BJ (cell line): ENCODE measurements at places on chromosomes 13 and 19.
A peak's percentile ranks its signal among the peaks of the same experiment; 100 is the strongest.

- no peak for DNase-seq
Measured at GRCh38 chr13:51045451-51045850, 65.6 kb downstream of the C13orf42 start.

GRCh38 chr19:28898249-28898648, 314.7 kb downstream of the UQCRFS1 start:
- DNase-seq: peak; percentile 34

GRCh38 chr19:23286477-23286876, 36.3 kb upstream of the ZNF724 start:
- DNase-seq: no peak

DNA sequence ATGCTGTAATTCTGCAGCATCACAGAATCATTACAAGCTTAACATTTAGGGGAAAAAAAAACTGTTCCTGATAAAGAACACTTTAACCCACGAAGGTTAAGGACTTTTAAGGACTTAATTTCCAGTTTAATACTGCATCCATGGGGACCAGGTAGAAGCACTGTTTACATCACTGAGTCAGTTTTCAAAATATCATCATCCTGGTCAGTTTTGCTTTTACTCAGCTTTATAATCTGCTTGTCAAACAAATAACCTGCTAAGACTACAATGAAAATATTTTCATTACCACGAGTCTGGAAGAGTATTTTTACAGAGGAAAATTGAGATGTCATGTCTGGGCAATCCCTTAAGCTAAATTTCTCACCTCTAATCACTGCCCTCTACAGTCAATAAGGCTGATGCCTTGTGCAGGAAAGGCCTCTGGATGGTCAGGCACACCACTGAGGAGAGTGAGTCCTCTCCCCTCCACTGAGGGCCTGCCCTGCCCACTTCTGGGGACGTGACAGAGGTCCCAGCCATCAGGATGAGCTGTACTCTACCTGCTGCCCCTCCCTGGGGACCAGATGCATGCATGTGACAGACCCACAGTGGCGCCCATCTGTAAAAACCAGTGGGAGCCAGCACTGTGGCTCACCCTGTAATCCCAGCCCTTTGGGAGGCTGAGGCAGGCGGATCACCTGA, 31.0 kb downstream of the FOXO1 start:
- no peak for DNase-seq

DNA sequence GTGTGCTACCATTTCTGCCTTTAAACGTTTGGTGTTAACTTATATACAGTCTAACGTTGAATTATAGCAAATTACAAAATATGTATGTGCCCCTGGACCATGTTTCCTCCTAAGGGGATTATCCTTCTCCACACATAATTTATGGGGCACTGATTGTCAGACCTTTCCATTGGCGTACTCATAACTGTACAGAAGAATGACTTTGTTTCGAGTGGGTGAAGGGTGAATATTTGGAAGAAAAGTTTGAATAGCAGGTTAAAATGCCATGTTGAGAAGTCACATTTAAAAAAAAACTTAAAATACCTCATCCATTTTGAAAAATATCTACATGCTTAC, 58.8 kb downstream of the SLC10A2 start:
- DNase-seq: no peak

GRCh38 chr13:23673354-23673753, 103.1 kb downstream of the TNFRSF19 start:
- peak; percentile 58 for DNase-seq

GRCh38 chr19:42497492-42498168, 30.7 kb downstream of the CEACAM1 start:
- DNase-seq: no peak

- DNase-seq: peak; percentile 26
Measured at GRCh38 chr13:27374650-27375049, 49.8 kb upstream of the GTF3A start.

DNA sequence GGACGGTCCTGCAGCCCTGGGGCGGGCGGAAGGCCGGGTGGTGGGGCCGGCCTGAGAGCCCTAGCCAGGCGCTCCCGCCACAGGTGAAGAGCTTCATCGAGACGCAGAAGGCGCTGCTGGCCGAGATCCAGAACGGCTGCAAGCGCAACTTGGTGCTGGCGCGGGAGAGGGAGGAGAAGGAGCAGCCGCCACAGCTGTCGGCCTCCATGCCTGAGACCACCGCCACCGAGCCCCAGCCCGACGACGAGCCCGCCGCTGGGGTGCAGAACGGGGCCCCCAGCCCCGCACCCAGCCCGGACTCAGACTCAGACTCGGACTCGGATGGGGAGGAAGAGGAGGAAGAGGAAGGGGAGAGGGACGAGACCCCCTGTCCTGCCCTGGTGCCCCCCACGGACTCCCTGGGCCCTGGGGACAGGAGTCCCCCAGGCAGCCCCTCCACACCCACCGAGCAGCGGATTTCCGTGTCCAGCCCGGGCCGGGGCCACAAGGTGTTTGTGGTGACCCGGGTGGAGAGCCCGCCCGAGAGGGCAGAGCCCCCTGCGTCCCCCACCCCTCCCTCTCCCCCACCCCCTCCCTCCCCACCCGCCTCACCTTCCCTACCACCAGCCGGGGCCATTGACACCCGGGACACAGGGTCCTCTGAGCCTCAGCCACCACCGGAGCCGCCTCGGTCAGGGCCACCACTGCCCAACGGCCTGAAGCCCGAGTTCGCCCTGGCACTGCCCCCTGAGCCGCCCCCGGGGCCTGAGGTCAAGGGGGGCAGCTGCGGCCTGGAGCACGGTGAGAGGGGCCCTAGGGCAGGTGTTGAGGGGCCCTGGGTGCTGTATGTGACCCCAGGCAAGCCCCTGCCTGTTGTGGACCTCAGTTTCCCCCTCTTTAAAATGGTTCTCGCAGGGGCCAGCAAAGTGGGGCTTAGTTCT, 15.3 kb downstream of the NKPD1 start:
- DNase-seq: no peak

DNA sequence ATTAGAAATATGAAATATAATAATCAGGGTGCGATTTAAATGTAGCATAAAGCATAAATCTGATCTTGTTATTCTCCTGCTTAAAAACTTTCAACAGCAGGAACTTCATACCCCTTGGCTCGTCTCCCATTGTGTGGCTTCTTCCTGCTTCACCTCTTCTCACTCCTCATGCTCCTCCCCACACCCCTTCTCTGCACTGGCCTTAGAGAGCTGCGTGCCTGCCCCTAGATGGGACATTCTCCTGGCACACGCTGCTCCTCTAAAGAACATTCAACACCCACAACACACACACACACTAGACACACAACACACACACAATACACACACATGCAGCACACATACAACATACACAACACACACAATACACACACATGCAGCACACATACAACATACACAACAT, 104.6 kb upstream of the RAP2A start:
- no peak for DNase-seq

DNA sequence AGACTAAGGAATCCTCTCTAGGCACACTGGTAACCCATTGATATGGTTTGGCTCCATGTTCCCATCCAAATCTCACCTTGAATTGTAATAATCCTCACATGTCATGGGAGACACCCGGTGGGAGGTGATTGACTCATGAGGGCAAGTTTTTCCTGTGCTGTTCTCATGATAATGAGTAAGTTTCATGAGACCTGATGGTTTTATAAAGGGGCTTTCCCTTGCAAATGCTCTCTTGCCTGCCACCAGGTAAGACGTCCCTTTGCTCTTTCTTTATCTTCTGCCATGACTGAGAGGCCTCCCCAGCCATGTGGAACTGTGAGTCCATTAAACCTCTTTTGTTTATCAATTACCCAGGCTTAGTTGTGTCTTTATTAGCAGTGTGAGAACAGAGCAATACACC, 81.4 kb upstream of the GPC6 start:
- DNase-seq: no peak

DNA sequence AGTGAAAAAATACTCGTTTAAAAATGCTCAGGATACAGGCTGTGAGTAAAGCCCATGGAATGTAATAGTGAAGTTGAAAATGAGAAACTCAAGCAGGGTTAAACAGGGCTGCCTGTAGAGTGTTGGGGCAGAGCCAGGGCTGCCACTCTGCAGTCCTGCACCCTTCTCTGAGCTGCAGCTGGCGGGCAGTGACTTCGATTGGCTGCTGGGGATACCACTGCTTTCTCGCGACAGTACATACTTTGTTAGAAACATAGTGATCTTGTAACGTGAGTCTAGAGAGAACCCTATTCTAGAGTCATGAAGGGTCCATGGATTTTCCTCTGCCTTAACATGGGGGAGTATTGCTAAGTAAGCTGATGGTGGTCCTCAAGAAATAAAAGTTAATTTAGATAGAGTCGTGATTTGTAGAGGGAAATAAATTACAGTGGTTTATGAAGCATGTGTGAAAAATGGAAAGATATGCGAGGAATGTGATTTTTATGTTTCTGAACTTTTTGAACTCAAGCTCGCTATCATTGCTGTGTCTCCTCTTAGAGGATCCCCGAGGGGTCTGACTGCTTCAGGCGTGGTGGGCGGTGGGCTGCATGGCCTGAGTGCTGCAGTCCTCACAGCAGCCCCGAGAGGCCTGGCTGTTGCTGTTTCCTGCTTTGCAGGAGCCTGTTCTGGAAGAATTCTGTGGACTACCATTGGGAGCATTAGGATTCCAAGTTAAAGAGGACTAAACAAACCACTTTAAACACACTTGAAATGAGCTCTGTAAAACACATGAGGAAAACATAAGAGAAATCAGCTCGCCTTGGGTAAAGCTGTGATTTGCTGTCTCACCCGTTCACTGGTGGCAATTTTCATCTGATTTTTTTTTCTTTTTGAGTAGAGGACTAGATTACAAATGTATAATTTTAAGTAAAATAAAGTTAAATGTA, 95.7 kb downstream of the ARHGEF7 start:
- peak; percentile 43 for DNase-seq

DNA sequence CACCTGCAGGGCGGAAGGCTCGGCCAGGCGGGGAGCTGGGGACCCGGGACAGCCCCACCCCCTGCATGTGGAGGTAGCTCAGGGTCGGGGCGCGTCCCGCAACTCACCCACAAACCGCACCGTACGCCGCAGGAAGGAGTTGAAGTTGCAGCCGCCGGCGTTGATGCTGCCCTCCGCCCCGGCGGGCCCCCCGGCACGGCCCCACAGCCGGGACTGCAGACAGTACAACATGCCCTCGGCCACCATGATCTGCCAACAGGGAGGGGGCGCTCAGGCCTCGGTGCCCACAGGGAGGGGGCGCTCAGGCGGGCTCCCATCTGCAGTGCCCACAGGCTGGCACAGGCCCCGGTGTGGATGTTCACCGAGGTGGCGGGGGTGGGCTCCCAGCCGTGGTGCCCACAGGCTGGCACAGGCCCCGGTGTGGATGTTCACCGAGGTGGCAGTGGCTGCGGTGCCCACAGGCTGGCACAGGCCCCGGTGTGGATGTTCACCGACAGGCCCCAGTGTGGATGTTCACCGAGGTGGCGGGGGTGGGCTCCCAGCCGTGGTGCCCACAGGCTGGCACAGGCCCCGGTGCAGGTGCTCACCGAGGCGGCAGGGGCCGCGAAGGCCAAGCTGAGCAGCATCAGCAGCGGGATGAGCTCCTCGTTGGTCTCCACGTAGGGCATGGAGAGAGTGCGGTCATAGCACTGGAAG, 6.5 kb downstream of the PLPPR3 start:
- DNase-seq: no peak

DNA sequence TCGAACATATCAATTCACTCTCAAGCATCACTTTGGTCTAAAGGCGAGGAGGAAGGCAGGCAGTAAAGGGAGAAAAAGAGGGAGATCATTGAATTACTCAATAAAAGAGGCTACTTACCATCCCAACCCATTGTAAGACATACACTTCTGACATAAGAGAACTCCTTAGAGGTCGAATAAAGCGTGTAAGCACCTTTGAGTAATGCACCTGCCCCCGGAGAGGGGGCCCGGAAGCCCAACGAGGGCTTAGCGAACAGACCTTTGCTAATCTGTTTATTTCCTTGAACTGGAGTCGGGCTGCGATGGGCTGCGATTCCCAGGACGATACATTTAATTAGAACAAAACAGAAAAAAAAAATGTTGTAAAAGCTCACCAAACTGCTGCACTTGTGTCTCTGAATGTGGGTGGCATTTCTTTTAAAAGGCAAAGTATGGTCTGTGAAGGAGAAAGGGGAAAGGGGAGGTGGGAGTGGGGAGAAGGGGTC, 3.0 kb downstream of the ZC3H4 start:
- no peak for DNase-seq

DNA sequence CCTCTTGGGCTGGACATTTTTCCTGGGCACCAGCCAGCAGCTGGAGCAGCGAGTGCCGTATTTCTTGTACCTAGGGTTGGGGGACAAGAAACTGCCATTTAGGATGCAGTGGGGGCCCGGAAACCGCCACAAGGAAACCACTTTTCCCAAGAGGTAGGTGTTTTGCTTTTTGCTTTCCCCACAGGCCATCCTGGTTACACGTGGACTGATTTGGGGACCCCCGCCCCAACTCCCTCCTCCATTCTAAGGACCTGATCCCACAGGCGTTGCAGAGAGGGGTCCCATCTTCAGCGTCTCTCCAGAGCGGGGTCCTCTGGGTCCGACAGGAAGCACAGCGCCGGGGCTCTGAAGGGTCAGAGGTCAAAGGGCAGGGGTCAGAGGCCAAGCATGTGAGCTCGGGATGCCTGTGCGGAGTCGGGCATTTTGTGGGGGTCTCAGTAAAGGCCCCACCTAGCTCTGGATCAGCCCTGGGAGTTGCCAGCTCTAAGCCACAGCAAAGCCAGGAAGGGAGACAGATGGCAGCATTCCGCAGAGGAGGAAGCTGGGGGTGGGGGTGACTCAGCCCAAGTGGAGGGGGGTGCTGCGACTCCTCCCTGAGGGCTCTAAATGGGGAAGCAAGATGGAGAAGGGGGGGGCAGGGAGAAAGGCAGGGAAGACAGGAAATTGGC, 4.3 kb downstream of the ZGLP1 start:
- DNase-seq: no peak

DNA sequence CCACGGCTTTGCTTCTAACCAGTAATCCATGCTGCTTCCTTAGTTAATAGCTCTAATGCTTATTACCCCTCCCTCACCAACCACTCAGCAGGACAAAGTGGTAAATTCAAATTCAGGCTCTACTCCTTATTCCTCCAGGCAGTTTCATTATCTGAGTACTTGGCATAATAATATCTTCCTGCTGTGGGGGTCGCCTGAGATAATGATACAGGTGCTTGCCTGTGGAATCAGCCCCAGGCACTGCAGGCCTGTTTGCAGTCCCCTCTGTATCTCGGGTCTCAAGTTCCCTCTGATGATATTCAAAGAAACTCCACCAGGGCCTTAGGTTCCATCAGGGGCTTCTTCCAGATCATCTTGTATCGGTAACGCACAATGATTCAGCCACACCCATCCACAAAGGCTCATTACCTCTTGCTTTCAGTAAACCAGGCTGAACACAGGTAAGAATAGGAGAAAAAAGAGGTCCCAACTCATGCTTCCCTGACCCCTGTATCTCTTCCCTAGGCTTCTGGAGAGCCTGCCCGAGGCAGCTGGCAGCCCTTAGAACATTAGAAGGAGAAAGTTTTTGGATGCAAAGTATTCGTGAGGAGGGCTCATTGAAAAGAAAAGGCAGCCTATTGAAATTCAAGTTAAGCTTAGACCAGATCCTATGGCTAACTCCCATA, 14.3 kb upstream of the FOXO1 start:
- no peak for DNase-seq
